ENCODE measurements at places on chromosomes 4 and X. TPM values are rescaled to one million over a fixed set of nuclear protein-coding genes. Genes with fewer than 3 reads are reported as not detected.

The F8A2 gene
- not detected for total RNA-seq

The MGAT4D gene
- not detected for total RNA-seq

The BMX gene
- total RNA-seq, result not detected

The AGTR2 gene
- total RNA-seq, result not detected

The RHOXF2B gene
- total RNA-seq, result not detected

The ZMAT1 gene
- total RNA-seq, result 9.2 TPM

The PIM2 gene
- 563 TPM for total RNA-seq

The LANCL3 gene
- total RNA-seq, result 0.07 TPM

The GPR34 gene
- total RNA-seq, result 0.58 TPM

The GPRASP1 gene
- total RNA-seq, result 7.4 TPM

The EDNRA gene
- 0.69 TPM for total RNA-seq

The FAM241A gene
- total RNA-seq, result 5.0 TPM

The RIBC1 gene
- 1.8 TPM for total RNA-seq

The ASMT gene
- total RNA-seq, result 0.70 TPM

The NR3C2 gene
- total RNA-seq, result 8.0 TPM

The TEX13C gene
- total RNA-seq, result not detected

The ERAS gene
- not detected for total RNA-seq

The TMEM154 gene
- total RNA-seq, result 22.0 TPM

The C4orf50 gene
- total RNA-seq, result 0.14 TPM

The RPA4 gene
- total RNA-seq, result 0.60 TPM

The GAGE12D gene
- not detected for total RNA-seq

The AADAT gene
- total RNA-seq, result not detected

The CORIN gene
- 0.25 TPM for total RNA-seq

The CT45A10 gene
- total RNA-seq, result not detected

The GUCY1A1 gene
- 0.28 TPM for total RNA-seq

The PPARGC1A gene
- total RNA-seq, result not detected

The TIMM17B gene
- 90.1 TPM for total RNA-seq

The RASL11B gene
- total RNA-seq, result 0.48 TPM

The NAA11 gene
- total RNA-seq, result not detected

All from activated T-cell treated with anti-CD3 and anti-CD28 coated beads, Interleukin-2, amount 50 U/mL, for 72 hours (primary cell).